ENCODE measurements at places on chromosomes 1 and 21.

GRCh38 chr1:225700164-225700821, 47.4 kb upstream of the ENAH start:
- no peak for DNase-seq

DNA sequence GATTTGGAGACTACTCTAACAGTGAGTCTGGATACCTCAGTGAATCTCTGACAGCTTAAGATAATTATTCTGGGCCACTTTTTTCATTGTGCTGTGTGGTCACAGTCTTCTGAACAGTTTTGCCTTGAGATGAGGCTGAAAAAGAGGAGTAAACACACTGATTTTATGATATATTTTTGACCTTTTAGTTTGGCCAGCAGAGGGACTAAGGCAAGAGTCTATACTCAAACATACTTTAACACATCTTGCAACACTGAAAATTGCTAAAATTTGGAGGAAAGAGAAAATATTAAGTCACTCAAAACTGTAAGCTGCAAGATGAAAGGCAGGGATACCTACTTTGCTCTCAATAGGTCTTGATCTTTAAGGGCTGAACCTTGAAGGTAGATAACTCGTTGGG, 182.7 kb downstream of the KCNT2 start:
- DNase-seq: no peak

DNA sequence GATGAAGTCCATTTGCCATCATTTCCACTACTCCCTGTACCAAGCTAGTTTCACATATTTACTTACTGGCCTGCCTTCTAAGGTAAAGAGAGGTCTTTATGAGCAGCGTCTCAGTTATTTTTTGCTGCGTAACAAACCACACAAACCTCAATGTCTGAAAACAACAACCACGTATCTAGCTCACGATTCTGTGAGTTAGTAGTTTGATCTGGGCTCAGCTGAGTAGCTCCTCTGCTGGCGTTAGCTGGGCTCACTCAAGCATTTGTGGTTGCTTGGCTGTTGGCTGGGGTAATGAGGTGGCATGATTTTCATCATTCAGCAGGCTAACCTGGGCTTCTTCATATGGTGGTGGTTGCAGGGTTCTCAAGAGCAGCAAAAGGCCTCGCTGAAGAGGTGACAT, 225.4 kb downstream of the FOXD2 start:
- no peak for DNase-seq

DNA sequence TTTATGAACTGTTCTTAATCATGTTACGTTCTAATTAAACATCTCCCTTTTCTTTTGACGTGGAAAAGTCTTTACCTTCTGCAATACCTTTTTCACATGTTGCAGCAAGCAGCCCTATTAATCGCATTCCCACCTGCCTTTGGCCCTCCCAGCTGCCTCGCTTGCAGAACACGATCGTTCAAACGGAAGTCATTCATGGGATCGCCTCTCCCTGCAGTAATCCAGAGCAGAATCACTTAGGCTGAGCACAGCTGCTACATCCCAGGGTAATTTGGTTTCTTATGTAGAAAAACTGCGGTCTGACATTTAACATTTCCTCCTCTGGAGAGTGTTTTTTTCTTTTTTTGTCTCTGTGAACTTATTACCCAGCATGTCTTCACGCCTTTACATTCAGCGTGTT, 206.3 kb downstream of the KIF26B start:
- DNase-seq: no peak

- DNase-seq: no peak
Measured at GRCh38 chr1:52904927-52905698, 16.4 kb downstream of the ECHDC2 start.

GRCh38 chr1:197919346-197920066, 2.3 kb downstream of the LHX9 start:
- DNase-seq: no peak

DNA sequence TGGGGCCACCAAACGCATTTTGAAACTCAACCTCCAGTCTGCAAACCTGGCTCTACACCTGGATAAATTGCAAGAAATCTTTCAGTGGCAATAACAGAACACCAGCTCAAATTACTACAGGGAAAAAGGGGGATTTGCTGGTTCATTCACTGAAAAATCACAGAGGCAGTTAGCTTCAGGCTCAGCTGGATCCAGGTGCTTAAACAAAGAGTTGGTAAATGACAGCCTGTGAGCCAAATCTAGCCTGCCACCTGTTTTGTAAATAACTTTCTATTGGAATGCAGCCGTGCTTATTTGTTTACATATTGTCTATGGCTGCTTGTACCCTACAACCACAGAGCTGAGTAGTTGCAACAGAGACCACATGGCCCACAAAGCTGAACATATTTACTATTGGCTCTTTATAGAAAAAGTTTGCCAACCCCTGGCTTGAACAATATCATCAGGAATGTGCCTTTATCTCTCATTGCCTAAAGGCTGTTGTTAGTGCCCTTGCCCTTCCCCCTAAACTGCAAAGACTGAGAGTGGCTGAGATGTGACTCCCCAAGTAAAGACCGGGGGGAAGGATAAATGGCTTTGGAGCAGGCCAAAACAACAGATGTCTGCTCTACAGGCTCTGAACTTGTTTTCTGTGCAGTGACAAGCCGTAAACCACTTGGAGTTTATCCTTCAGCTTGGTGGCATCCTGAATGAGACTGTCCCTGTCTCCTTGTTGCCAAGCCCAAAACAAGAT, 21.5 kb upstream of the PTPRF start:
- DNase-seq: no peak

GRCh38 chr1:240086726-240087125, 5.0 kb upstream of the FMN2 start:
- no peak for DNase-seq

DNA sequence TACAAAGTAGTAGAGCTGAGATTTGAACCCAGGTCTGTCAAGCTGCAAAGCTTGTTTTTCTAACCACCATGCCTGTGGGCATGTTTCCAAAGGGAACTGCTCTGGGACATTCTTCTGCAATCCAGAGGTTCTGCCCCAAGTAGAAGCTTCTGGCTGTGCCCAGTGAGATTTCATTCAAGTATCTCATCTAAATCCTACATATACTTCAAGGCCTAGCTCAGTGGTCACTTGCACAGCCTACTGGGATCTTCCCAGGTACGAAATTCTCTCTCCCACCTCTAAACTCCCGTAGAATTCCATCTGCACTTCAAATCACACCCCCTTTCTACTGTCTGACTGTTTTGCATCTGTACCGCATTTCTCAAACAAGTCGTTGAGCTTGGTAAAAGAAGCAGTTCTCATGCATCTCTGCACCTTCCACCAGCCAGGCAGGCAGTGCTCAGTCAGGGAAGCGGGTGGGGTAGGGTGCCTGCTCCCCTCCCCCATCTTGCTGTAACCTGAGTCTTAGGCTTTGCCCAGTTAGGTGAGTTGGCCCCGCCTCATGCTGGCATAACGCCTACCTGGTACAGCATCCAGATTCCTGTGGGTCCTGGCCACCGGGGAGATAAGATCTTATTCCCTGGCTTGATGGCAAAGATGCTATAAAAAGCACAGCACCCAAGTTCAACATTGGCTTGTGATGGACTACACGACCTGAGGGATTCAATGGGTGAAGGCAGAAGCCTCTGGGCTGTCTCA, 13.5 kb downstream of the SLC9A1 start:
- DNase-seq: no peak

DNA sequence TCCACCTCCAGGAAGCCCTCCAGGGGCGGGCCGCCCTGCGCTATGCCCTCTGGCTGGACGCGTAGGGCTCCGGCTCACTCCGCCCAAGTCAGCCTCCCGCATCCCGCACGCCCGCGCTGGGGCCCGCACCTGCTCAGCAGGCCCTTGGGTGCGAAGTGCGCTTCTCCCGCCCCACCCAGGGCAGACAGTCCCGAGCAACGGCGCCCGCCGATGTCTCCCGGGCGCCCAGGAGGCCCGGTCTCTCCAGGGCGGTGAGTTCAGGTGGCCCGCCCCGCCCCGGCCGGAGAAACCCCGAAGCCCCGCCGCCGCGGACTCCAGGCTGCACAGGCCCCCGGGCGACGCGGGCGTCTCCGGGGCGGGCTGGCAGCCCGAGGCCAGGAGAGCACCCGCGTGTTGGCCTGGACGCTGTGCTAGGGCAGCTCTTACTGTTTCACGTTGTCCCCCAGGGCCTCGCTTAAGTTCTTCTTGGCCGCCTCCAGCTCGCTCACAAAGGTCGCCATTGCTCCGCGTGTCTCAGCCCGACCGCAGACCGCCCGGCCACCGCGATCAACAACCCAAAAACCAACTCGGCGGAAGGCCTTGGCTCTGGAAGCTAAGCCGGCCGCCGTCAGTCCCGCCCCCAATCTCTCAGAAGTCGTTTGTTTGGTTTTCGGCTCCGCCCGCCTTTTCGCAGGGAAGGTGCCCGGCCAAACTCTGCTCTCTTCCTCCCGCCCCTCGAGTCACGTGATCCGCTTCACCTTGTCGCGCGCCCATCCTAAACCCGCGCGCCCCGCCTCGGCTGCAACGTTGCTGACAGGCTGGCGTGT, at the start of gene TADA1:
TSS of gene TADA1 (minus strand) at position 531 of the 806 bp plus-strand sequence. CDS start at position 500, 31 bp downstream.
- DNase-seq: peak; percentile 96

DNA sequence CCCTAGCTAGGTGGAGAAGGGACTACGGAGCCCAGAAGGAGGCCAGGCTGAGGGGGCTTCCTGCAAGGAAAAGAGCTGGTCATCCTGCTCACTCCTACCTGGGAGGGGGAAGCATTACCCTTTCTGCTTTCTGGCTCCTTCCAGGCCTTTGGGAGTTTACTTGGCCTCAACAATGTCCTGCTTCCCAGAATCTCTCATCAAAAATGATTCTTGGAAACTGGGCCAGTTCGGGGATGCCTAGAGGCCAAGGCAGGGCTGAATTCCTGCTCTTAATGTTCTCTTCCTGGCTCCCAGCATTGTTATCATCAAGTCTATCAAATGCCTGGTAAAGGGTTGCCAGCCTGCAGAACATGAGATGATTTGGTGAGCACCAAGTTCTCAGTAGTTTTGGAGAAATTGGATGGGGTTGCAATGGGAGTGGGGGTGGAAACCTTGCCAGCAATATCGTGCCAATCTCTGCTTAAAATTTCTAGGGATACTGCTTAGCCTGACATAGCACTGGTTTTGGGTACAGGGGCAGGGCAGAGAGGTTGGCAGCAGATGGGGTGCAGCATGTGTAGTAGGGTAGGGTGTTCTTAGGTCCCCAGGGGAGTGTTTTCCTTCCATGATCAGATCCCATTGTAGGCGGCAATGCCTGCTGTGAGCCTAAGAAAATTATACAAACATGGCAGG, 7.7 kb upstream of the PAFAH2 start:
- no peak for DNase-seq

Measured in effector memory CD8-positive, alpha-beta T cell (primary cell).